ENCODE measurements at places on chromosomes 6 and 20. TPM values are rescaled to one million over a fixed set of nuclear protein-coding genes. Genes with fewer than 3 reads are reported as not detected.
A peak's percentile ranks its signal among the peaks of the same experiment; 100 is the strongest.

The ULBP3 gene
- 13.6 TPM for total RNA-seq

- no peak for DNase-seq
Measured at GRCh38 chr6:112027942-112028674, 25.8 kb upstream of the CCN6 start.

GRCh38 chr6:14348389-14348788 lies 230.8 kb downstream of the CD83 start:
- DNase-seq, result no peak

DNA sequence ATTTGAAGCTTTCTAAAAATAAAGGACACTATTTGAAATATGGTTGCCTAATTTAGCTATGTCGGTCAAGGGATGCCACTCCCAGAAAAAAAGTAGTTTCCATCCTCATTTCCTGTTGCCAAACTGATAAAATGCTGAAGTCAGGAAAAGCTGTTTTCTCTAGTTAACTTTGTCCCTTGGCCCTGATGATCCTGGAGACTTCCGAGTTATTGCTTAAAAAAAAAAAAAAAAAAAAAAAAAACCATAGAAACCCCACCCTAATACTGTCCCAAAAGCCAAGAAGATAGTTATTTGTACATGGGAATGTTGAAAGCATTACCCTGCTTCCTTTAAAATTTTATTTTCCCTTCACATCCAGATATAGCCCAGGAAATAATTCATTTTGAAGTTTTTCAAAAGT lies 236.7 kb downstream of the SOD2 start:
- no peak for DNase-seq

DNA sequence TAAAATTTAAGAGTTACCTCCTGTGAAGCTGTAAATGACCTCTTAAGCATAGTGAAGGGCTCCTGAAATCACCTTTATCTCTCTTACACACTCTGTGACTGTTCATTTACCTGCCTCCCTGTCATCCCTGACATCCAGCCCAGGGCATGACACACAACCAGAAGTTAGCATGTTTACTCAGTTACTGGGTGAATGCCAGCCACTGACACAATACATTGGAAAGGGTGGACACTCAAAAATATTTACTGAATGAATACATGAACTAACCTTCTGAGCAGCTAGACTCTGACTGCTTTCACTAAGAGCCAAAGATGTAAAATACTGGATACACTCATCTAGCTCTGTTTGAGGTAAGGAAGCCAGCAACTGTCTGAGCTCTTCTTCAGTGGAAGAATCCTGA lies 25.3 kb downstream of the SERAC1 start:
- peak; percentile 13 for DNase-seq

DNA sequence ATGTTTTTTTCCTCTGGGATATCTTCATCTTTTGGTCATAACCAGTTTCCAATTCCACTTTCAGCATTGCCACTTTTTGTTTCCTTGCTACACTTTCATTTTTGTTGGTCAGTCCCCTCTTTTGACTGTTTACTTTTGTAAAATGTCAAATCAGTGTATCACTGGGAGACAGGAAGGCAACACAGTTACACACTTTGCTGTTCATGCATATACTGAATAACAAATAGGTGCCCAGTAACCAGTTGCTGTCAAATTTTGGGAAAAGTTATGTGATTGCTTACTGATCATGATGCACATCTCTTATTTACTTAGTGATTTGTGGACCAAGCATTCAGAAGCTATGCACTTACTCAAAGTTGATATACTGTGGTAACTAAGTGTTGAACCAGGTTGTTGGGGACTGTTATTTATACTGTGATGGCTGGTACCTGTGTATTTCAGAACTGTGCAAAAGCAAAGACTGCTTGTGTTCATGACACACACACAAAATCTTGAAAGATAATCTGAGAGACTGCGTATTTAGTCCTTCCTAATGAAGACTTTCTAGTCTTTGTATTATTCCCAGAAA lies 41.0 kb downstream of the ZNF292 start:
- DNase-seq, result no peak
